Stimulated activated CD4-positive, alpha-beta T cell treated with anti-CD3 and anti-CD28 coated beads, Interleukin-15, amount 100 ng/mL, for 1 hour (primary cell): ENCODE measurements at places on chromosomes 3 and 15.

DNA sequence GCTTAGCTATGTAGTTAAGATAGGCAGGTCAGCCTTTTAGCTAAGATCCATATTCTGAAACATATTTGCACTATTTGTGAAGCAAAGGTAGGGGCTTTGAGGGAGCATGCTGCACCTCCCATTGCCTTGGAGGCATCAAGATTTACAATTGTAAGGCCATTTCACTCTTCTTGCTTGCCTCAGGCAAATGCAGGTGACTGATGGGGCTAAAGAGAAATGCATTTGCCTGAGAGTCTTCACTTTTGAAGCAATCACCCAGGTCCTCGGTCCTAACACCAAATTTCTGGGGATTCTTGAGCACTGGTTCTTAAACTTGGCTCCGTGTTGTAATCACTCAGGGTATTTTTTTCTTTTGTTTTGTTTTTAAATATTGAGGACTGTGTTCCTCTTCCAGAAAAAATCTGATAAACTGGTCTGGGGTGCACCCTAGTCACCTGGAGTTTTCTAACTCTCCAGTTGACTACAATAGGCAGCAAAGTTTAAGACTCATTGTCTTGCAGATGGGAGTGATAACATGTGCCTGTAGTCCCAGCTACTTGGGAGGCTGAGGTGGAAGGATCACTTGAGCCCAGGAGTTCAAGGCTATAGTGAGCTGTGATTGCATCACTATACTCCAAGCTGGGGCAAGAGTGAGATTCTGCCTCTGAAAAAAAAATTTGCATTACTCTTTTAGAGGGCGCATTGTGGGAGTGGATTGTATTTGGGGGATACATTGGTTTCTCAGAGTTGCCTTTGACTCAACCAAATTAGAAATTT lies 68.1 kb downstream of the EOMES start:
- DNase-seq, result no peak

DNA sequence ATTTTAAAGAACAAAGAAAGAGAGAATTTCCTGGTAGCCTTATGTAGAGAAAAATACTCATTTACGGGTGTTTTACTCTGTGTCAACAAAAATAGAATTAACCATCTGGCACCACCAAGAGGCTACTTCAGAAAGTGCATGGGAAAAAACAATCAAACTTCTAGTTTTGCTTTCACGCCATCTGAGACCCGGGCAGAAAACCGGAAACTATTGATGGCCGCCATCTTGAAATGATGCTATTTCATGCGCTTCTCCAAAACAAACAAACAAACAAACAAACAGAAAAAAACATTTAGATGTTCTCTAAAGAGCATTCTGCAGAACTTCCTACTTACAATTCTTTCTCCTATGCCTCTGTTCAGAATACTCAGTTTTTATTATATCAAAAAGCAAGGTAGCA lies 49.4 kb upstream of the SYNPR start:
- no peak for DNase-seq

GRCh38 chr15:81155375-81156218 lies 21.5 kb downstream of the CFAP161 start:
- no peak for DNase-seq

DNA sequence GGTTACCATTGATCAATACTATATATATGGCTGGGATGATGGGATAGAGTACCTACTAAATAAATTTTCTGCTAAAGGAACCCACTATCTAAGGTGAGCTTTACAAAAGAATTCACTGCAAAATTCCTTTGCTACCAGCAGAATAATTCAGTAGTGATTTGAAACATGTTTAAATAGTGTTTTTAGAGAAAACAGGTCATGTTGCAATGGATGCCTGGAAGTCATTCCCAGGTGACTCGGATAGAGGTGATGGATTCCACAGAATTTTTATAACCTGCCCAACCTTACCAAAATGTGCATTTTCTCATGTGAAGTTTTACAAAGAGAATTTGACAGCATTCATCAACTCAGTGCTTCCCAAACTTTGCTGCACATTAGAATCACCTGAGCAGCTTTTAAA lies 53.2 kb downstream of the CEP152 start:
- no peak for DNase-seq

DNA sequence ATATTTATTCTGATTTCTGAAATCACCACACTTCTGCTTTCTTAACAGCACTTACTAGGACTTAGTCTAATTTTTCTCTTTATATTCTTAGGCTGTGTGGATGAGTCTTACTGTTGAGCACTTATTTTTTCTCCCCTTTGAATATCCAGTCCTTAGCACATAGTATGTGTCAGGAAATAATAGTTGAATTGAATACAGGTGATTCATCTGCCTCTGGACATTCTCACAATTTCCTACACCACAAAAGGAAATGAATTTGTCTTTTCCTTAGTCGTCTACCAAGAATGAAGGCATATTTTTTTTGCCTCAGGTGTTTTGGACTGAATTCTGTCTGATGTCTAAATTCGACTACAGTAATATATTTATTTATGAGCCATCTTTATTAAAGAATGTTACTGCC lies 204.2 kb downstream of the GHSR start:
- DNase-seq, result no peak

- no peak for DNase-seq
Observed at GRCh38 chr3:58117561-58118181, 93.1 kb downstream of the DNASE1L3 start.

GRCh38 chr15:40248006-40248783 lies 9.3 kb downstream of the PAK6 start:
- no peak for DNase-seq
